ENCODE measurements at places on chromosomes 12 and 14. TPM values are rescaled to one million over a fixed set of nuclear protein-coding genes. Genes with fewer than 3 reads are reported as not detected.

Gene ANO2
- 11.5 TPM for total RNA-seq

GRCh38 chr12:88580051-88580871, at the start of gene KITLG:
TSS of gene KITLG (minus strand) at chr12:88580471. CDS start at chr12:88580278, 193 bp downstream.
- DNase-seq = peak; percentile 88

GRCh38 chr12:107439026-107439738, 246.4 kb upstream of the PWP1 start:
- DNase-seq = no peak

Gene AP5M1
- total RNA-seq = 51.2 TPM

GRCh38 chr12:68481181-68481941, 129.3 kb upstream of the RAP1B start:
- DNase-seq = no peak

DNA sequence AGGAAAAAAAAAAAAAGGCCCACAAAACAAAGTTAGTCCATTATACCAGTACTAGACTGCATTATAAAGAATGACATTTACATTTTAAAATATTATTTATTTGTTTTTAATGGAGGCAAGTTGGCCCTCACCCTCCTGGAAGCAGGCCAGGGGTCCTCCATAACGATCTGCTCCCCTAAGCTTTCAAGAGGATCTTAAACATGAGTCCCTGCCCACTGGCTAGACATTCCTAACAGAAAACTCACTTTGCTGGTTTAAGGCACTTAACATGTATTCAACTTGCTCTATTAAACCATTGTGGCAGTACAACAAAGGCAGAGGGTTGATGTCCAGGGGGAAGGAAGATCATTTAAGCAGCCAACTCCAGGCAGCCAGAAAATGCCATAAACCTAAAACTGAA, 111.4 kb downstream of the STXBP6 start:
- no peak for DNase-seq

DNA sequence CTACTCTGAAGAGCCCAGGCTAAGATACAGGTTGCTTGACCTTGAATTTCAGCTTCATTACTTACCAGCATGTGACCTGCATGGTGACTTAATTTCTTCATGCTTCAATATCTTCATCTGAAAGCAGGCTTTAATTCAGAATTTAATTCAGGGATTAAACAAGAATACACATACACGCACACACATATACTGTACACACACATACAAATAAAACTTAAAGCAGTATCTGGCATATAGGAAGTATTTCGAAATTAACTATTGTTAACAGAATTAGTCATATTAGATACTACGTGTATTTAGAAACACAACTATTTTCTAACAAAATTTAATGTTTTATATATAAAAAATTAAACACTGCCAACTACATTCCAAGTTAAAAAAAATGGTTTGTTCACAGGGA, 640.3 kb downstream of the SLC6A15 start:
- DNase-seq = no peak

GRCh38 chr14:103724116-103724515, 8.5 kb downstream of the ZFYVE21 start:
- DNase-seq = peak; percentile 91

DNA sequence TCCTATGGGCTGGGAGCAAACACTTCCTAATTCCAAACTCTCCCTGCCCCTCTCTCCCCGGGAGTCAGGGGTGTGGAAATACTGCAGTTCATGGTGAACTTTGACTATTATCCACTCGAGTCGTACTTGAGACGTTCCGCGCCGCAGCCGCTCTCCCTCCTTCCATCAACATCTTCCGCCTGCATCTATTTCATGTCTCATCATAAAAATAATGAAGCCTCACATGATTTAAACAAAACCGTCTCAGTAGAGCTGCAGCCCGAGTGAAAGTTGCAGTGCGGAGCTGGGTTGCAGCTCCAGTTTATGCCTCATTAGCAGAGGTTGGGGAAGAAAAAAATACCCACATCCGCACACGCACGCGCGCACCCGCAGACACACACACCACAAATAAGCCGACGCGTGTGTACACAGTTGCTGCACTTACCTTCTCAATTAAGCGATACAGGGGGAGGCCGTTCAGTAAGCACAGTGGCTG, 283 bp downstream of the LMO3 start:
- no peak for DNase-seq

DNA sequence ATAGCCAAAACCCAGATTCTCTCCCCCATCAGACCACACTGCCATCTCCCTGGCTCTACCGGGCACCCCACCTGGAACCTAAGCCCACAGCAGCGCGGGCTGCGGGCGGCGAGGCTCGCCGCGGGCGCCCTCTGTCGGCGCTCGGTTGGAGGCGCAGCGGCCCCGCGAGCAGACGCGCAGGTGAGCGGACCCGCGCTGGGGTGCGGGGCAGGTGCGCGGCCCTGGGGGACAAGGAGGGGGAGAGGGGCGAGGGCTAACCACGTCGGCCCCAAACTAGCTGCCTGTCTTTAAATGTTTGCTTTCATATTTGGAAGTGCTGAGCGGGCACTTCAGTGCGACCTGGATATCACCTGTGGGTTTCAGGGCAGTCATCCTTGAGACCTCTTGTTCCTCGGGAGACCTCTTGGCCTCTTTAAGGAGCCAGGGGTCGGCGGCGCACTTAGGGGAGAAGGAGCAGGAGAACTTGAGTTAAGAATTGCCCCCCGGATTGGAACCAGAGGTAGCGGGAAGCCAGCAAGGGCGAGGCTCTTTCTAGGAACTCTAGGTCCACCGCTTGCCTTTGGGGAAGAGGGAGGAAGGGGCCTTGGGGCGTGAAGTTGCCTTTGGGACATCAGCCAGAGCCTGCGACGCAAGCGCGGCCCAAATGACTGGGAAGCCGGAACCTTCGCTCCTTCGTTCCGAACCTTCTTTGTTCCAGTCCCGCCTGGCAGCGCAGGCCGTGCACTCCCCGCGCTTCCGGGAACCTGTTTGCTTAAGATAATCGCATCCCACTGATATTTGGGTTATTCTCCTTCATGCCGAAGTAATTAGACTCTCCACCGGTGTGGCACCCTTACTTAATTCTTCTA, 78.7 kb downstream of the NEDD1 start:
- DNase-seq = peak; percentile 24

DNA sequence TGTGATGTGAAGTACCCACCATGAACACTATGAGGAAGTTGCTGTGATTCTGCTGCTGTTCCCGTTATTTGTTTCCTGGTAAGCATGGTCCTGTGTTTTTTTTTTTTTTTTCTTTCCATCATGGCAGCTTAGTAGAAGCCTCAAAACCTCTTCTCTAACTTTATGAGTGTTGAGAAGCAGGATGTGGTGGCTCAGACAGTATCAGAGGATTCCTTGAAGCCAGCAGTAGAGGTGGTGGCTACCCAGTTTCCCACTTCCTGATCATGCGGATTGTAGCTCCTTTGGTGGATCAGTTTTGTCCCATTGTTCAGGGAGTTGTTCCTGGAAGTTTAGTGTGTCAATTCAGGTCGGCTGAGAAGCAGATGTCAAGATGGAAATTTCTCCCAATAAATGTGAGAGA, 175.8 kb downstream of the ATP23 start:
- DNase-seq = no peak
